ENCODE measurements at places on chromosomes 4 and X.

DNA sequence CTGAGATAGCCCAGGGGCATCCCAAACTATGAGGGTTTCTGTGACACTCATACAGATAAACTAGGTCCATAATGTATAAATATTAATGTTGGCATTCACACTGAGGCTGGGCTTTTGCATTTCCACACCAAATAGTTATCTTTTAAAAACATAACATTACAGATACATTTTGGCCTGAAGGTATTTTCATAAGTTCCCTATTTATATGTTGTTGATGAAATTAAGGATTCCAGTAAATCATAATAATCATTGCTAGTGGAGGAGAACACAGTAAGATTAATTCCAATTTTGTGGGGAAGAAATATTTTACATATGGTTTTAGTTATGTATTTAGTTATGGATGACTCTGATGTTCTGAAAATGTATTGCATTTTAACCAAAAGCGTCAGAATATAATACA, 479.6 kb downstream of the CCSER1 start:
- no peak for DNase-seq

DNA sequence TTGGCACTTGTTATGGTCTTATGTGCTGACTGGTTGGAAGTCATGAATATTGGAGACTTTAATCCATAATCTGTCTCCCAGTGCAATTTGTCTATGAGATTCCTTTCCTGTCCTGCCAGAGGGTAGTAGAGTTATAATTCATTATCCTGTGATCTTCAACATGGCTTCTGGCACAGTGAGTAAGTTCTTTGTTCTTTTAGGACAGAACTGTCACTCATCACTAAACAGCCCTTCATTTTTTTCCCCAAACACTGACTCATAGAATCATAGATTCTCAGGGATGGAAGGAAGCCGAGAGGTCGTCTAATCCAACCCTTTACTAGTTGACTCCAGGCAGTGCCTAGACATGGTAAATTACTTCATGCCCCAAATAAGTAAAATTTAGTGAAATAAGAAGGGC, 78.4 kb downstream of the LUZP4 start:
- DNase-seq, result no peak

GRCh38 chr4:167785523-167785922, 306.8 kb upstream of the ANXA10 start:
- no peak for DNase-seq

- DNase-seq, result no peak
Measured at GRCh38 chrX:1727531-1728027, 112.7 kb downstream of the ASMT start.

GRCh38 chr4:140116442-140117104, 37.4 kb downstream of the MAML3 start:
- DNase-seq, result no peak

DNA sequence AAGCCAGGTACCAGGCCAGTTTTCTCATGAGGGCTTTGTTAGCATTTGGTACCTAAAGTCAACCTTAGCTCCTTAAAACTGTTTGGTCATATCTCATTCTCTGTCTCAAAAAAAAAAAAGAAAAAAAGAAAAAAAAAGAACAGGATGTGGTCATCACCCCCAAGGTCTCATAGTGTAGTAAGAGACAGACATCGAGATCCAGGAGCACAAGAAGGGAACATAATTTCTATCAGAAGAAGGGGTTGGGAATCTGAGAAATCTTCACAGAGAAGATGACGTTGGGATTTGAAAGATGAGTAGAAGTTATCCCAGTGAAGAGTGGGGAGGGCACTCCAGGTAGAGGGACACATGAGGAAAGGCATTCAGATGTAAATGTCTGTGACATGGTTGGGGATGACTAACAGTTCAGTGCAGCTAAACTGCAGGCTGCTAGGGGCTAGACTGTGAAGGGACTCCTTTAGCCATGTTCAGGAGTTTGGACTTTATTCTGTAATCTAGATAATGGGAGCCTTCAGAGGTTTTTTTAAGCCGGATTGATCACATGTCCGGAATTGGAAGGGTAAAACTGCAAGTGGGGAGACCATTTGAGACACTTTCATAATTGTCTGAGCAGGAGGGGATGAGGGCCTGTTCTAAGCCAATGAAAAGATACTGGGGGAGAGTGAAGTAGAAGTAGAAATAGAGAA, 26.9 kb upstream of the GJB1 start:
- DNase-seq, result no peak

DNA sequence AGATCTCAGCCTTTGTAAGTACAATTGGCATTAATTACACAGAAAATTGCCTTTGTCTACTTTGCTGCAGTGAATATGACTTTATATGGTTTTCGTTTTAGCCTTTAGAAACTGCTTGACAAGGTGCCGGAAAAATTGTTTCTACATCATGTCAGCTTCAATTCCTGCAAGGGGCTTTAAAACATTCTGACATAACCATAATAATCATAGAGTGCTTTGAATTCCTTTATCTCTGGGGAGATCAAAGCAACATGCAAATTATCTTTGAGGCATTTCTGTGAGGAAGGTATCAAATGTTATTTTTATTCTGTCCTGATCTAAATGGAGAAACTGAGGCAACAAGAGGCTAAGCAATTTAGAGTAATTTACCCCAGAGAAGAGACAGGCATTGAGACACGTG, 57.8 kb downstream of the MMRN1 start:
- DNase-seq, result no peak

- no peak for DNase-seq
Measured at GRCh38 chr4:26145212-26145611, 175.6 kb upstream of the RBPJ start.

GRCh38 chrX:86421771-86422170, 273.5 kb downstream of the DACH2 start:
- no peak for DNase-seq

DNA sequence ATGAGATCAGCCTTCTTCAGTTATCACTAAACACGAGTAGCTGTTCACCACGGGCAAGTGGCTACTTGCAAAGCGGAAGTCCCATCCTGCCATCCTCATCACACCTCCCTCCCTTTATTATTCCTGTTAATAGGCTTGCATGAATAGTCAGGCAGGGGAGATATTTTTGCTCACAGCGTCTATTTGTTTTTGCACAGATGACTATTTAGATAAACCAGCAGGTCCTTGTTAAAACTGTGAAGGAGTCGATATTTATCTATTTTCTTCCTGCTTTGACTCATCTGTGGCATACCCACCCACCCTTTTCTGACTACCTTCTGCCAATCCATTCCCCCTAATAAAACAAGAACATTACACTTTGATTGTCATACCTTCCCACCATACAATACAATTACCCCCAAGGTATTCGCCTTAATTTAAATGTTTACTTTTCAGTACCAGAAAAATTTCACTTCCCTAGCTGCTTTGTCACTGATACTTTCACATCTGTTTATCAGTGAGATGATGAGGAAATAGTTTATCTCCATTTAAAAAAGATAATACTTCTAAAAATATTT, 96.6 kb upstream of the BANK1 start:
- no peak for DNase-seq

GRCh38 chrX:46589977-46590723, 16.6 kb downstream of the CHST7 start:
- DNase-seq, result no peak

DNA sequence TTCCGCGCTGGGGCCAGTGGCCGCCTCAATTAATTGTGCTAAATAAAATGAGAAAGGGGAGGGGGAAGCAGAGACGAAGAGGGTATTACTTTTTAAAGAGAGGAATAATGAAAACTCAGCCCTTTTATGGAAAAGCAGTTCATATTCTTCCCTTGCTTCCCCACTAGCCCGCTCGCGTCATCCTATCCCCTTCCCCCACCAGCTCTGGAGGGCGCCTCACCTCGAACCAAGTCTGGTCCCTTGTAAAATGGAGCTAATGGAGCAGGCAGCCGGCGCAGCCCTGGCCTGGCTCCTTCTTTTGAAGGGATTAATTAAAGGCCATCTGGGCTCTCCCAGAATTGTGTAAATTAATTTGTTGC, 511 bp upstream of the NKX6-1 start:
- no peak for DNase-seq

DNA sequence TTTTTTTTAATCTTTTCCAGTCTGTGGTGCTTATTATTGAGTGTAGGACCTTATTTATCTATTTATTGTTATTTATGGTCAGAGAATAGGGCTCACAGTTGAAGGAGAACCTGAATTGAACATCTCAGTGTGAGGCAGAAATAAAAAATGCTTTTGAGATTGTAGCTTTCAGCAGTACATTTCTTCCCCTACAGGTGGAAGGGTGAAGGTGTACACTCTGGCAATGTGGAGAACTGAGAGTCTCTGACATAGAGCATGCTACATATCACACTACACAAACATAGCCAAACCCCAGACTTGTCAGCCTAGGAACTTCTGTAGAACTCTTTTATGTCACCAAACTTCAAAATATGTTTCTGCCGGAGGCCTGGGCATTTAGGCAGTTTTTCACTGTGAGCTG, 140.2 kb downstream of the STIM2 start:
- no peak for DNase-seq

DNA sequence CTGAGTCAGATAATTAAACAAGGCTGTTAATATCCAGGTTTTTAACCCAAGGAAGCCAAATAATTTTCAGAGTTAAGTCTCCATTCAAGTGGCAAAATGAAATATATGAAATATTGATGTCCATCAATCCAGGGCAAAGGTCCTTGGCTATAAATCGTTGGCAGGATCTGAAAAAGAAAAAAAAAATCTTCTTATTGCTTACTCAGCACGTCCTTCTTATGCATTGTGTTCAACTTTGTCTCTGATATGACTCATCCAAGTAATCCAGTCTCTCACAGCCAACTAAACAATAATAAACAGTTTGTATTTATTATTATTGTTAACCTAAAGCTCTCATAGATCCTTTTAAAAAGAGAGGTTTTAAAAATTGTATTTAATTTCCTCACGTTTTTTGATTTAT, 851.2 kb downstream of the ADGRL3 start:
- DNase-seq, result no peak

DNA sequence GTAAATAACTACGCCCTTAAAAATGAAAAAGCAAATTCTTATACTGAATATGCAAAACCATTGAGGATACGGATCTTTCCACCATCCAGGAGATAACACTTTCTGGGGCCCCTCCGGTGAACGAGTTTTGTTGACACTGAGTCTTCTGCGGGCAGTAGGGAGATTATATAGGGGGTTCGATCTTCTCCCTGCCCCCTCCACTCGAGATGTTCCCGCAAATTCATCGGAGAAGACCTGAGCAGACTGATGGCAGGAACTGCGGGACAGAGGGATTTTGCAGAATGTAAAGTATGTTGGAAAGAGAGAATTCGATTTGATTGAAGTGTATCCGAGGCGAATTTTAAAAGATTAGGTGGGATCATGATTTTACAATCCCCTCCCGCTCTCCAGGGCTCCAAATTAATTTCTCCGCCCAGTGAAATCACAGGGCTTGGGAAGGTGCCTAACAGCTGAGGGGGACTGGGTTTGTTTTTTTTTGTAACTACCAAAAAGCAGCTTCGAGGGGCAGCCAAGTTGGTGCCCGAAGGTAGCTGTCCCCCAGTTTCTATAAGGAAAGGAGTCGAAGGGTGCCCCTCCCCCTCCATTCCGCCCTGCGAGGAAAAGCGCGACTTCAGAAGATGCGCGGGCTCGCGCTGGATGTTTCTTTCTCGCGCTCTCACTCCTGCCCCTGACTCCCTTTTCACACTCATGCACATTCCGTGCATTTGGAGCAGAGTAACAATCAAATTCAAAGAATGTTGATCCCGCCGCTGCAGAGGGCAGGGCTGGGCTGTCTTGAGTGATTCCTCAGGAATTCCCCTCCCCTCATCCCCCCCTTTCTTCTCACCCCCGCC, 1.2 kb downstream of the TMEM255A start:
- DNase-seq, result no peak

DNA sequence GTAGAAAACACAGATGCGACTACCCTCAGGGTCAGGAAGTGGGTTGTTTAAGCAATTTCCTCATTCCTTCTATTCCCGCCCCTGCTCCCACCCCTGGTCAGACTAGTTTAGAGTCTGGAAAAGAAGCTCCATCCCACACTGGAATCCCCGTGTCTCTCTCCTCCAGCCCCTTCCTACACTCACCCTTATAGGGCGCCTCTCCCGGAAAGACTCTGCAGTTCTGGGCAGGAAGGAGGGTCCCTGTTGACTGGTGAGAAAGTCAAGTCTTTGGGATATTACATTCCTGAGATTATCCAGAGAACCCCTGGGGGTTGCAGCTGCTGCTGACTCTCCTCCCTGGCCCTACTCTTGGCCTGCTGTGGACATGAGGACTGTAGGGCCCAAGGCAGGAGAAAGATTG, 11.9 kb downstream of the STARD8 start:
- no peak for DNase-seq

DNA sequence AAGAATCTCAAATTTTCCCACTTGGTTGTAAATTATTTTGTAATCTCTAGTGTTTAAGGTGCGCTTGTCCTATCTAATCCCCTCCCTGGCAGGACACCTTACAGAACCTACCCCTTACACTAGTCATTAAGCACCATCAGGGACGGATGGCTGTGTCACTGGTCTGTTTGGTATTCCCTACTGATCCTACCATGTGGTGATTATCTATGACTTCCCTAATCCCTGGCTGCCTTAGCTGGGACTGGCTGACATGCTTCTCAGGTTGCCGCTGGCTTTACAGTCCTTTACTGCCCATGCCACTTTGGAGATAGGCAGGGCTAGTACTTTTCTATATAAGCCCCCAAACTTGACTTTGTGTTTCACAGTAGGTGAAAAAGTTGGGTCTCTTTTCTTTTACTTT, 58.6 kb downstream of the ELOVL6 start:
- no peak for DNase-seq

- no peak for DNase-seq
Measured at GRCh38 chrX:10534611-10535010, 85.8 kb downstream of the MID1 start.

GRCh38 chr4:57504139-57504538, 394.0 kb upstream of the IGFBP7 start:
- no peak for DNase-seq

DNA sequence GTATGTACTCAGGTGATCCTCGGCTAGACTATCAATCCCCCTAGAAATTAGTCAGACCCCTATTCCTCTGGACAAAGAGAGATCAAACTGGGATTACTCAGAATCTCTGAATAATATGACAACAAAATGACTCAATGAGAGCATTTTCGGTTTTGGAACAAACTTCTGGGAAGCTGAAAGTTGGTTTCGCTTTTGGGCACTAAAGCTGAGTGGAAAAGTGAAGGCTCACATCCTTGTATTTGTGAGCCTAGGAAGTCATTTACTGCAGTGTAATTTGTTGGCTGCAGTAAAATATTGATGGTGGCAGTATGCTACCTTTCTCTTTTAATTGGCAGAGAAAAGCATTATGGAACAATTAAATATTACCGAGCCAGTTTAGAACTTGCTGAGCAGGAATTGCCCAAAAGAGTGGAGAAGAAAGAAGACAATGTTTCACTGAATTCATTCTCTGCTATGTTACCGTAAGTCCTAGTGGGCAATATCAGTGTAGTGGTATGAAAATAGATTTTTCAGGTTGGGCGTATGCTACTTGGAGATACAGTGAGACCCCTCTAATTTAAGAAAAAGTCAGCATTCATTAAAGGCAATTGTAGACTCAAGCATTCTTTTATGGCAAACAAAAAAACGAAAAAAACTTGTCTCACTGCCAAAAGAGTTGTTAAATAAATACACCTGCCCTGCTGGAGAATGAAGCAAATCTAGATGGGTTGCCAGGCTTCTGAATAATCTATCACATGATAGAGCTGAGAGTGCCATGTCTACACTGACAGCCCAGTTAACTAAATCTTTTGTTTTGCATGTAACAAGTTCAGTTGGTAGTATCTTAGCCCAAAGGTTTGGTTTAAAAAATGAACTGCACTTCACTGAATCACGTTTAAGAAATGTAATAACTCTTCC, 69.6 kb downstream of the AGTR2 start:
- no peak for DNase-seq

Data from stimulated activated CD8-positive, alpha-beta memory T cell treated with anti-CD3 and anti-CD28 coated beads, Interleukin-15, amount 100 ng/mL, for 4 hours (primary cell).